Foreskin keratinocyte (primary cell): ENCODE measurements at places on chromosomes 6 and 20. TPM values are rescaled to one million over a fixed set of nuclear protein-coding genes. Genes with fewer than 3 reads are reported as not detected.
A peak's percentile ranks its signal among the peaks of the same experiment; 100 is the strongest.

AKAP7 gene
- total RNA-seq: 3.4 and 3.6 TPM in 2 replicates

HFE gene
- total RNA-seq: 13.2 and 13.6 TPM in 2 replicates

ULBP3 gene
- total RNA-seq: 5.6 and 7.0 TPM in 2 replicates

DNA sequence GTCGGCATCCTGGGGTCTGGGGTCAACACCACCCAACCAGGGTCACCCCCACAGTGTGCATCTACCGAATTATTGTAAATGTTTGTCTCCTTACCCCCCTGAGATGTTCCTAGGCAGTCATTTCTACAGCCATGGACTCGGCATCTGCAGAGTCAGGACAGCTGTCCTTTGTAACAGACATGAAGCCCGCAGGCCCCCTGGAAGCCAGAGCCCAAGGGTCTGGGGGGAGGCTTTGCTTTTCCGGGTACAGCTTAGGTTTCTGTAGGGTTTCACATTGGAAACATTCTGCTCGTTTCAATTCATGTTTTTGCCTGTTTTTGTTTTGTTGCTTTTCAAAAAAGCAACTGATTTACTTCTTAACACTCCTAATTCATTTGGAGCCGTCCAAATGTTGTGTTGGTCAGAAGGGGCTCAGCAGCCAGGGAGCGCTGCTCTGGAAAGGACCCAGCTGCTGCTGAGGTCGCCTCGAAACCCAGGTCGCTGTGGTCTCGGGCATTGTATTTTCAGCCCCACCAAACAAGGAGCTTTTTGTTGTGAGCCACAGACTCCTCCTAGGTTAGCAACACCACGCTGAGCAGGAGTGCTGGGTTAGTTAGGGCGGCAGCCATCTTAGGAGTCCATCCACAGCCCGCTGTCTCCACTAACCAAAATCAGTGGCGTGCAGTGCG is 160.4 kb downstream of the TMEM242 start:
- DNase-seq: no peak

DNA sequence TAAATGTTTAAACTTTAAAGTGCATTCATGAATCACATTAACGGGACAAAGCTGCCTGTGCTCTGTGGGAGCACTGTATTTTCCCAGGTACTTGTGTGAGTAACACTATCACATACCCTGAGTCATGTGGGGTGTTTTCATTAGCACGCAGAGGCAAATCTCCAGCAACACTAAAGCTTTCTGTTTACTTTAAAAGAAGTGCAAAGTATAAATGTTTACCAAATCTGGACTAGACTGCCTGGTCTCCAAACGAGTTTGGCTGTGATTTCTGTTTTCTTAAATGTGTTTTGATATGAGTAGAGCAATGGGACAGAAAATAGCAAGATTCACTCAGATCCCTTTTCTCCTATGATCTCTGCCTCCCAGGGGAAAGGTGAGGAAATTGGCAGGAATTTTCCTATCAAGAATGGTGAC is 28.8 kb upstream of the RIPPLY2 start:
- peak; percentile 64 for DNase-seq

- DNase-seq: no peak
Measured at GRCh38 chr6:134346932-134347545, 29.1 kb upstream of the SGK1 start.

- DNase-seq: no peak
Measured at GRCh38 chr20:7608250-7608649, 332.0 kb downstream of the HAO1 start.

DNA sequence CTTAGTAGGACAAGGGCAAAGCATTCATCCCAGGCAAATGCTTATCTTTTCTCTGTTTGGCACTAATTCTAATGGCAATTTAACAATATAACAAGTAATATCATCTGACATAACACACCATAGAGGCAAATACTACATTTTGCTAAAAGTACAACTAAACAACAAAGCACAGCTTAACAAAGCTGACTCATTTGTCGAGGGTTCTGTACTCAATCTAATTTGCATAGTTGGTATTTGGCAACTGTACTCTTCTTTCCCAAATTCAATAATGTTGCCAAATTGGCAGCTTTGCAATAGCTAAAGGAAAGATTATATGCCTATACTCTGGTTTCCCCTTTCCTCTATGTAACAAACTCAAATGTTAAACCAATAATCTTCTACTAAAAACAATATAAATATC is 461.0 kb downstream of the PKHD1 start:
- no peak for DNase-seq

GRCh38 chr6:105301072-105301503 is 101.8 kb downstream of the PREP start:
- DNase-seq: no peak

- DNase-seq: no peak
Measured at GRCh38 chr6:17886891-17887290, 100.5 kb downstream of the KIF13A start.
